PC-9 (cell line): ENCODE measurements at places on chromosomes 6 and 20.

DNA sequence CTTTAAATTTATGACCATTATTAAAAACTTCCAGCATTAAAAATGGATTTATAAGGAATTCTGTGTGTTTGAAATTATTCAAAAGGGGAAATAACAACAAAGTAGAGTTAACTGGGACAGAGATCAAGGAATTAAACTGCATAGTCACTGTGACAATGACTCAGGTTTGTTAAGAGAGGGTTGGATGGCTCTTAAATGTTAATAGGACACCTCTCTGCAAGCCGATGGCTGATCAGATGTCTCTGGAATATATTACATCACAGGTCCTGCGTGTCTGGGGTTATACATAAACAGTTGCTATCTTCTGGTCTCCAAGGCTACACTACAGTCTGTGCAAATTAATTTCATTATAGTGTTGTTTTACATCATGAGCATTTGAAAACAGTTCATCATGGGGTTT, 574.3 kb downstream of the COL12A1 start:
- H3K4me1 ChIP-seq, result peaks cover 35% of the 10 kb centered on the region
- no peaks in the 10 kb centered on the region for H3K27me3 ChIP-seq
- peak; percentile 68 for DNase-seq
- H3K27ac ChIP-seq, result peak overlapping the region; percentile 95

DNA sequence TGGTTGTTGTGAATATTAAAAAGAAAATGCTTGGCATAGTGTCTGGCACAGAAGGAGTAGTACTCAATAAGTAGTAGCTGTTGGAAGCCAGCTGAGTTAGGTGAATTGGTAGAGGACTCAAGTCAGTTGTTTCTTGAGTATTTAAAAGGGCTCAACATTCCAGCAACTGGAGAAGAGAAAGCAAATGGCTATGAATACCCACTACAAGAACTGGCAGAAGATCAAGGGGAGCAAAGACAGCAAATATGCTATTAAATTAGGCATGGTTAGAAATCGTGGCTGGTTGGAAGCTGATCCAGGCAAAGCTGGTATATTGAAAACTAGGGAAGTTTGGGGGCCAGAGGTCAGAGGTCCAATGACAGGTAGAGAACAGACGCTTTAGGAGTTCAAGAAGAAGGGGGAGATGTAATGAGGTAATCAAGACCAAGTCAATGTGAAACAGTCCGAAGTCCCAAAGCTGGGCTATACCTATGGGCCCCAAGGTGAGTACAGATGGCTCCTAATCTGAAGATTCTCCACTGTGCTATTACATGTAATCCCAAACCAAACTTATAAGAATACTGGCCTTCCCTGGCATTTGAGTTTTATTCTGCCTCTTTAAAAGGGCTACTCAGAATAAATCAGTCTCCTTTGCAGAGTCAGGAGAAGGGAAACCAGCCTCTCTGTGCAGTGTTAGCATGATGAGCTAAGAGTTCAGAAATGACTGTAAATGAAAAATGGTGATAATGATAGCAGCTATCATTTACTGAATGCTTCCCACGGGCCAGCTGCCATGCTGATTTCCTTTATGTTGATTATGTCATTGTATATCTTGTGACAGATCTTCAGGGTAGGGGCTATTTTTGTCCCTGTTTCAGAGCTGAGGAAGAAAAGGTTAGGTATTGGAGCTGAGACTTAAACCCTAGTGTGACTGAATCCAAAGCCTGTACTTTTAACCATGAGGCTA, 122.3 kb downstream of the ANKS1A start:
- no peaks in the 10 kb centered on the region for H3K27me3 ChIP-seq
- 0 out of 2 replicates have a peak, but pooled peaks cover 5% of the 10 kb centered on the region for H3K4me1 ChIP-seq
- no peak overlapping the region for H3K27ac ChIP-seq

DNA sequence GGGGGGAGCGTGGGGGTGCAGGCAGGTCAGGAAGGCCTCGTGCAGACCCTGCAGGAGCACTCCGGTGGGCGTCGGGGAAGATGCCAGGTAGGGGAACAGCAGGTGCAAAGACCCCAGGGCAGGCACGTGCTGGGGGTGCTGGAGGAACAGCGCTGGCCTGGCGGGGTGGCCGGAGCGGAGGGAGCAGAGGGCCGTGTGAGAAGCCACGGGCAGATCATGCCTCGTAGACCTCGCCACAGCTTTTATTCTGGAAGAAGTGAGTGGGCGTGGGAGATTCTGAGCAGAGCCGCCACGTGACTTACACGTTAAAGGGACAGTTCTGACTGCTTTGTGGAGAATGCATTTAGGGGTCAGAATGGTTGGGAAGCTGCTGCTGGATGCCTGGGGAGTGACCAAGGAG, 9.3 kb downstream of the NTSR1 start:
- H3K27me3 ChIP-seq, result 0 out of 2 replicates have a peak, but pooled peaks cover 3% of the 10 kb centered on the region
- DNase-seq, result no peak
- H3K36me3 ChIP-seq, result no peaks in the 10 kb centered on the region
- no peak overlapping the region for H3K4me3 ChIP-seq
- H3K4me1 ChIP-seq, result no peaks in the 10 kb centered on the region
- H3K27ac ChIP-seq, result no peak overlapping the region

- no peak overlapping the region for H3K27ac ChIP-seq
- no peak overlapping the region for H3K4me3 ChIP-seq
- H3K27me3 ChIP-seq, result 0 out of 2 replicates have a peak, but pooled peaks cover 3% of the 10 kb centered on the region
- no peak for DNase-seq
Observed at GRCh38 chr20:34222208-34222607, 19.0 kb upstream of the ASIP start.

- no peak overlapping the region for H3K27ac ChIP-seq
- H3K27me3 ChIP-seq, result no peaks in the 10 kb centered on the region
- no peak overlapping the region for H3K4me3 ChIP-seq
- no peaks in the 10 kb centered on the region for H3K36me3 ChIP-seq
- no peaks in the 10 kb centered on the region for H3K4me1 ChIP-seq
Observed at GRCh38 chr6:89495961-89496535, 63.1 kb downstream of the ANKRD6 start.

- H3K4me3 ChIP-seq, result no peak overlapping the region
- H3K36me3 ChIP-seq, result no peaks in the 10 kb centered on the region
- no peak overlapping the region for H3K27ac ChIP-seq
- no peak for DNase-seq
Observed at GRCh38 chr20:8449123-8449522, 317.1 kb downstream of the PLCB1 start.

GRCh38 chr20:12276011-12276673, 358.4 kb downstream of the BTBD3 start:
- no peak overlapping the region for H3K27ac ChIP-seq
- H3K36me3 ChIP-seq, result no peaks in the 10 kb centered on the region
- peak; percentile 54 for DNase-seq
- no peaks in the 10 kb centered on the region for H3K27me3 ChIP-seq

DNA sequence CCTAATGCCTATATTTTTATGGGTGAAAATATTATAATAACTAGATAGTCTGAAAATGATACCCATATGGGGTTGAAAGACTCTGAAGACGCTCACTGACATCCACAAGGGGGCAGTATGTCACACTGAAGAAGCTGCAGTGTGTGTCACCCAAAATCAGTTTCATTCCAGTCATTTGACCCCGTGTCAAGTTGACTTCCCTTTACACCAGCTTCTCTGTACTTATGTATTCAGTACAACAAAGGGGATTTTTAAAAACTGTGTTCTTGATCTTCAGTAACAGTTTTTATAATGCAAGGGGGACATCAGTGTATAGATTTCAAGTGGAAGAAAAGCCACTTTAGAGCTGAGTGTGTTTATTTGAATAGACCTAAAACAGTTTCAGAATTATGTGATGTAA, 19.3 kb downstream of the FAXC start:
- H3K4me3 ChIP-seq, result no peak overlapping the region
- H3K4me1 ChIP-seq, result no peaks in the 10 kb centered on the region
- DNase-seq, result peak; percentile 31
- H3K27me3 ChIP-seq, result no peaks in the 10 kb centered on the region
- H3K36me3 ChIP-seq, result no peaks in the 10 kb centered on the region
- H3K27ac ChIP-seq, result no peak overlapping the region

DNA sequence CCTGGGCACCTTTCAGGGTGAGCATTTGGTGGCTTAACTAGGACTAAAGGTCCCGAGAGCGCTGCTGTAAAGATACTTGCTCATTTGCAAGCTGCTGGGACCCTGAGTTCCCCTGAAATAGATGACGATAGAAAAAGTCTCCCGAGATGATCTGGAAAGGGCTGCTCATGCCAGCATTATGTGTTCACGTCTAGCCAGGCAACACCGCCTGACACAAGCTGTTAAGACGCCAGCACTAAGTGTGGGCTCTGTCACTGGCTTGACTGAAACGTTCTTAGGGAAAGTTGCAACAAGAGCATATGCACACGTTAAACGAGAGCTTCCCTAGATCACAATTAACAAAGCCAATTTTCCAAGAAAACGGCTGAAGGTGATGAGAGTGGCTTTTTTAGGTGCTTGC, 113.7 kb downstream of the SLC23A2 start:
- no peaks in the 10 kb centered on the region for H3K27me3 ChIP-seq
- H3K4me1 ChIP-seq, result no peaks in the 10 kb centered on the region
- H3K4me3 ChIP-seq, result no peak overlapping the region
- H3K27ac ChIP-seq, result no peak overlapping the region
- DNase-seq, result no peak

GRCh38 chr20:3866464-3866863, 19.8 kb downstream of the MAVS start:
- no peak overlapping the region for H3K27ac ChIP-seq
- no peak for DNase-seq
- H3K4me3 ChIP-seq, result no peak overlapping the region
- peaks cover 10% of the 10 kb centered on the region for H3K4me1 ChIP-seq
- H3K36me3 ChIP-seq, result peaks cover 5% of the 10 kb centered on the region; the same call in 1 of the 2 replicates

GRCh38 chr6:157222201-157222981, 100.9 kb downstream of the TMEM242 start:
- H3K4me1 ChIP-seq, result peaks cover 22% of the 10 kb centered on the region
- no peaks in the 10 kb centered on the region for H3K36me3 ChIP-seq
- H3K4me3 ChIP-seq, result no peak overlapping the region
- no peak for DNase-seq
- no peaks in the 10 kb centered on the region for H3K27me3 ChIP-seq
- no peak overlapping the region for H3K27ac ChIP-seq

GRCh38 chr20:17023806-17024205, 203.0 kb upstream of the PCSK2 start:
- peaks cover 15% of the 10 kb centered on the region; the same call in 1 of the 2 replicates for H3K27me3 ChIP-seq
- DNase-seq, result no peak
- H3K36me3 ChIP-seq, result no peaks in the 10 kb centered on the region
- H3K4me3 ChIP-seq, result no peak overlapping the region

DNA sequence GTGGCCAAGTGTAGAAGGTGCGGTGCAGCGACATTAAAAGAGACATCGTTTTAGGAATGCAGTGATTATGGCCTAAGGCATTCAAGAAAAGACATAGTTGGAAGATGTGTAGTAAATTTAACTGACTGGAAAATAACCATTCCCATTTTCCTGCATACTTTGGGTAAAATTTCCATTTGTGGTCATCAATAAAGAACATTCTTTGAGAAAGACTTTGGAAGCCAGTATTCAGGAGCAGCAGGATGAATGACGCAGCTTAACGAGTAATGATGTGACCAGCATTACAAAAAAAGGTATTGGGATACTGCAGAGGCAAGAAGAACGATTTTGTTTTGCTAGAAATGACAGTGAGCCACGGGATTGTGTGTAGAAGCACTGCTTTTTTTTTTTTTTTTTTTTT, 7.0 kb upstream of the RWDD1 start:
- H3K4me3 ChIP-seq, result no peak overlapping the region
- H3K27ac ChIP-seq, result no peak overlapping the region
- DNase-seq, result no peak
- no peaks in the 10 kb centered on the region for H3K27me3 ChIP-seq
- H3K4me1 ChIP-seq, result peaks cover 6% of the 10 kb centered on the region

DNA sequence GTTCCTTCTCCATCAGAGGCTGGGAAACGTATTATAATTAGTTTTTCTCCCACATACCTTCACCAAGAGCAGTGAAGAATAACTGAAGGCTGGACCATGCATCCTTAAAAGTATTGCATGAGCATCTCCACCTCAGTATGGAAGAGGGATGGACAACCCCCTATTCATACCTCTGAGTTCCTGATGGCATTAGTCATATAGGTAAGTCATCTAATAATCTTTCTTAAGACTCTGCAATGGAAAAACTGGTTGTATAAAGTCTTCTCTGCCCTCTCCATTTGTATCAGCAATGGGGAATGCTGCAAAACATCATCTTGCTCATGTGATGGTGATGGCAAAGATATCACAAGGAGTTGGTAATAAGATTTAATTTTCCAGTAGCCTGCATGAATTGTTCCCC, 24.5 kb downstream of the PGM3 start:
- no peaks in the 10 kb centered on the region for H3K4me1 ChIP-seq
- H3K27ac ChIP-seq, result no peak overlapping the region
- no peaks in the 10 kb centered on the region for H3K27me3 ChIP-seq
- DNase-seq, result no peak

DNA sequence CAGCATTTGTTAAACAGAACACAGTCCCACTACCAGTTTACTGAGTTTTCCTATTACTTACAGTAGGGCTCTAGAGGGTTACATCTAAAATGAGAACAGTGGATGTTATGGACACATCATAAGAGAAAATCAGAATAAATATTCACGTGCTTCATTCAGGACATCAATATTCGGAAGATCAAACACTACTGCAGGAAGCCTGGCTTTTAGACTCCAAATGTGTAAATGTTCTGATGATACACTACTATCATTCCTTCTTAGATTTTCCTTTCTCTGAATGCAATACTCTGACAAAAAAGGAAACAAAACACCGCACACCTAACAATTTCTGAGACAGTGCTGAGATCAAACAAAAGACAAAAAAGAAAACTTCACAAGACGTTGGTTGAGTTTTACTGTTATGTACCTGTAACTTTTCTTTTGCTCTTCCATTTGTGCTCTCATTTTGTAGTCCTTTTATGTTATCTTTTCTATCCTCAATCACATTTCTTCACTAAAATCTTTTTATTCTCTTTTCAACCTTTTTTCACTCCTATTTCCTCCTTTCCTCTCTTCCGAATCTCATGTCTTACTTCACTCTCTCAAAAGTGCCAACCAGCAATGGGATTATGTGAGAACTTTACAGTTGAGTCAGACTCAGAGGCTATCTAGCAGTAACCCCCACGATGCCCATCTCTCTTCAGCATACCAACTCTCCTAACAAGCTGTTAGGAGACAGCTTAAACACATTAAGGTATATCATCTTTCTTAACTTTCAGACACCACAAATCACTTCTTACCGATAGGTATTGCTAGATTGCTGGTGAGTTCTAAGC, 1.7 kb downstream of the FAM184A start:
- no peaks in the 10 kb centered on the region for H3K27me3 ChIP-seq
- H3K36me3 ChIP-seq, result no peaks in the 10 kb centered on the region
- no peak overlapping the region for H3K27ac ChIP-seq
- no peak for DNase-seq

- no peaks in the 10 kb centered on the region for H3K27me3 ChIP-seq
- no peak for DNase-seq
- H3K4me1 ChIP-seq, result no peaks in the 10 kb centered on the region
- no peaks in the 10 kb centered on the region for H3K36me3 ChIP-seq
- no peak overlapping the region for H3K4me3 ChIP-seq
- H3K27ac ChIP-seq, result no peak overlapping the region
Observed at GRCh38 chr6:72248621-72249020, 362.3 kb downstream of the RIMS1 start.

GRCh38 chr6:150546457-150546856, 53.2 kb upstream of the PLEKHG1 start:
- no peak for DNase-seq
- H3K36me3 ChIP-seq, result no peaks in the 10 kb centered on the region
- no peaks in the 10 kb centered on the region for H3K27me3 ChIP-seq
- H3K4me3 ChIP-seq, result no peak overlapping the region
